Anterior cingulate cortex (tissue), 58 donors: ENCODE measurements at places on chromosomes 4 and X.
A peak's percentile ranks its signal among the peaks of the same experiment; 100 is the strongest.

- no peak for DNase-seq
These were observed 2.1 kb downstream of the MBNL3 start for GRCh38 chrX:132486599-132487178.

DNA sequence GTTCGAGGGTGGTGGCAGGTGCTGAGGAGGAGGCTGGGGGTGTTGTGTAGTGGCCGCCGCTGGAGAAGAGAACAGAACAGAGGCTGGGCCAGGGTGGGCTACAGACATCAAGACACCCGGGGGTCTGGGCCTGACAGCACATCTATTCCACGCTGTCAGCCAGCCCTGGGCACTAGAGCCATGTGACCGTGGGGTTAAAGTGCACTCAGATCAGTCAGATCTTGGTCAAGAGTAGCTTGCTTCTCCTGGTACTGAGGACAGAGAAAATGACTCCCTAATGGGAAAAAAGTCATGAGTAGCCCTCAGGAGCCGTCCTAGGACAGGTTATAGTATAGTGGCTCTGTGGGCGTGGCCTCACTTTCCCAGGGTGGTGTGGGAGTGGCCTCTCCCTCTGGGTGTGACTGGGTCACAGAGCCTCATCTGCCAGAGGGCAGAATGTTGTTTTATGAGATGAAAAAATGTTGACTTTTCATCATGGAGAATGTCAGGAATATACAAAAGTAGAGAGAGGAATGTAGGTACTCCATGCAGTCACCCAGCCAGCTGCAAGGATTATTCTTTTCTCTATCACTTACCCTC lies 19.4 kb downstream of the TRMT44 start:
- DNase-seq = no peak

- no peak for DNase-seq
These were observed 93.7 kb downstream of the C4orf33 start for GRCh38 chr4:129189630-129190029.

DNA sequence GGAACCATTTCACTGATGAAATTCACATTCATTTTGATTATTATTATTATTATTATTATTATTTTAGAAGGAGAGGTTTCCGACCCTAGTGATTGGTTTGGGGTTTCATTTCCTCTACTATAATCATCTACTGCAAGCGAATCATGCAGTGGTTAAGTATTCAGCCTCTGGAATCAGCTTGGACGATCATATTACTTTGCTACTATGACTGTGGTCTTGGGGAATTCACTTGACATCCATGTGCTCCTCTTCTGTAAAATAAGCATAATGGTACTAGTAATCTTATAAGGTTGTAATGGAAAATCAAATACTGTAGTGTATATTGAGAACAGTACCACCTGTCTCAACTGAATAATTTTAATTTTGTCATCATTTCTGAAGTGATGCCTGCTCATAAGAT lies 132.1 kb upstream of the SLC4A4 start:
- DNase-seq = no peak

DNA sequence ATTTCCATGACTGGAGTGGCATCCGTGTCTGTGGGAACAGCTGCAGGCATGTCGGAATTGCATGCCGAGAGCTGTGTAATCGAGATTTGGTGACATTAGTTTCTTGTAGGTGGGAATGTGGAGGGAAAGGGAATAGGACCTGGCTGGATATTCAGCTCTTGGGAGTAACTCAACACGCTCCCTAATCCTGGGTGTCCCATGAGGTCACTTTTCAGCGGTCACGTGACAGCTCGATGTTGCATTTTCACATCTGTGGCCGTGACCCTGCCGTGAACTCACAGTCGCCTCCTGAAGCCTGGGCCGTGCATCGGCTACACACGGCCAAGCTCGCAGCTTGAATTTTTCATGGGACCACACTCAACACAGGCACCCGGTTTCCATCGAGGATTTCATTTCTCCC lies 25.8 kb upstream of the PSAPL1 start:
- DNase-seq = no peak

DNA sequence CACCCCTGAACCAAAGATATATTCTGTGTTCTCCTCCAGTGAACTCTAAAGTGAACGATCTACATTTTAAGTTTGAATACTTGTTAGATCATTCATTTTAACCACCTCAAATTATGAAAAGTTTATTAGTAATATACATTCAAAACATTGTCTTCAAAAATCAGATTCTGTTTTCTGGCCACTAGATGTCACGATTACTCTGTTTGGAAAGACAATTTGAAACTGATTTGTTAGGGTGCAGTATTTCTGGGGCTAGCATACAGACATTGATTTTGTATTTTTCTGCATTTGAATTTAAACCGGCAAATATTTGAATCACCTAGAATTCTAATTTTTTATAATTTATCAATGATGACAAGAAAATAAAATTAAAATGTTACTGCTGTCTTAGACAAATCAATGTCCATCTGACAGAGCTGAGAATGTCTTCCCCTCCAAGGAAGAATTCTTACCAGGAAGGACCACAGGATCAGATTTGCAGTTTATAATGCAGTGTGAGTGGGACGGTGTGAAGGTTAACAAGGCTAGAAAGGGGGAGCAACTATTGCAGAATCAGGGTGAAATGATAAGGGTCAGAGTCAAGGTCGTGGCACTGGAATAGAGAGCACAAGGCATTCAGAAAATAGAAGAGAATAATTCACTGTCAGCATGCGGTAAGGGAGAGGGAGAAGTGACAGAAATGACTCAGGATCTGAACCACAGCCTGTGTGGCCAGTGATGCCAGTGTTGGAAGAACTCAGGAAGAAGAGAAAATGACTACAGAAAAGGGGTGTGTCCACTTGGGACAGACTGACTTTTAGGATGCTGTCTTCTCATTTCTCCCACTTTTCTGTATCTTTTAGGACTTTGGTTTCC lies 91.6 kb downstream of the ANXA10 start:
- no peak for DNase-seq

DNA sequence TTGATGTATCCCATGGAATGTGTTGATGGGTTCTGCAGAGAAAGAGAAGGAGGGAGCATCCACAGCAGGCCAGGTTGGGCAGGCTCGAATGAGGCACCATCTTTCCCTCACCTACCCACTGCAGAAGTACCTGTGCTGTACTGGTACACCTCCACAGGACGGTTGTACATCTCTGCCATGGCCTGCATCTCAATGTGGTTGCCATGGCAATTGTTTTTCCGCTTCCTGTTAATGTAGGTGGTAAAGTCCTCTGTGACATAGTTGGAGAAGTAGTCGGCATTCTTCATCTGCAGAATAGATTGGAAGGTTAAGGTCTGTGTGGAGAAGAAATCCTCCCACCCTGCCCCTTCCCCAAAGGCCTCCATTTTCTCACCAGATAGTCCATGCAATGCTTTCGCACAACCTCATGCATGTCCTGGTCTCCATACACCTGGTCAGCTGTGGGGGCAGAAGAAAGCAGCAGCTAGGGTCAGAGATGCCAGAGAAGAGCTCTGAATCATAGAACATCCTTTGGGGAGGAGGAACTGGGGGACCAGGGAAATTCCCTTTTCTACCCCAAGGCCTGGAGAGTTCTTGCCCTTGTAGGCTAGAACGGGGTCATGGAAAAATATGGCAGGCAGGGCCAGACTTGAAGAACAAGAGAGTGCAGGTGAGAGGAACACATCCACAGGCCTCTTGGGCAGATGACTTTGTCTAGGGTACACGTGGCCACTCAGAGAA lies 15.9 kb upstream of the PIM2 start:
- no peak for DNase-seq

GRCh38 chrX:23953908-23954269 lies 46.1 kb downstream of the CXorf58 start:
- no peak for DNase-seq

- no peak for DNase-seq
These were observed 41.9 kb downstream of the PLS3 start for GRCh38 chrX:115602729-115603389.

GRCh38 chr4:55736605-55737183 lies 82.9 kb upstream of the EXOC1L start:
- DNase-seq = no peak

DNA sequence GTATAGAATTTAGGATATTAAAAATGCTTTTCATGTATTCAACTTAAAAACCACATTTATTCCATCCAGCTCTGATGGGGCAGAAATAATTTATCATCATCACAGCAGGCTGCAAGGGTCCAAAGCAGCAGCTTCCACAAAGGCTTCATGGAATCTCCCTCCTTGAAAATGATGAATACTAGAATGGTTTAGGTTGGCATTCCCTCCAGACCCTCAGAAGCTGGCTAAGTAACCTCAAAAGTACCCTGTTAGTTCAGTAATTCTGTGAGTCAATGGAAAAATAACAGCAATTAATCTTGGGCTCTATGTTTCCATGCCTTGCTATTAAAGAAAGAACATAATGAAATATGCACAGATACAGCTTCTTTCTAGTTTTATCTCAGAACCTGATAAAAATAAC lies 594.9 kb upstream of the DIPK2B start:
- no peak for DNase-seq

- DNase-seq = no peak
These were observed 141.5 kb upstream of the RBPJ start for GRCh38 chr4:26179316-26179760.

- DNase-seq = no peak
These were observed 91.7 kb downstream of the CORIN start for GRCh38 chr4:47746122-47746521.

- DNase-seq = no peak
These were observed 269.9 kb downstream of the CBLL2 start for GRCh38 chrX:22542641-22543040.

DNA sequence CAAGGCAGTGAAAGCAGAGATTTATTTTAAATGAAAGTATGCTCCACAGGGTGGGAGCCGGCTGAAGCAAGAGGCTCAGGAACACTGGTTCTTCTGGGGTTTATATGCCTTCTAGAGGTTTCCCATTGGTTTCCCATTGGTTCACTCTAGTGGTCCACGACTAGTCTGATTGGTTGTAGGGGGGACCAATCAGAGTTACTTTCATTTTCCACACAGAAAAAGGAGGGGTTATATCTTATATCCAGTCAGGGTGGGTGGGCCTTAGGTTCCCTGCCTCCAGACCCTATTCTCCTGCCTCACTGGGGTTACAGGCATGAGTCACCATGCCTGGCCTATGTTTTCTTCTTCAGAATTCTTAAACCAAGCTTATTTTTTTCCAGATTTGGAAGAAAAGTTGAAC lies 101.6 kb downstream of the KLHL8 start:
- DNase-seq = no peak

DNA sequence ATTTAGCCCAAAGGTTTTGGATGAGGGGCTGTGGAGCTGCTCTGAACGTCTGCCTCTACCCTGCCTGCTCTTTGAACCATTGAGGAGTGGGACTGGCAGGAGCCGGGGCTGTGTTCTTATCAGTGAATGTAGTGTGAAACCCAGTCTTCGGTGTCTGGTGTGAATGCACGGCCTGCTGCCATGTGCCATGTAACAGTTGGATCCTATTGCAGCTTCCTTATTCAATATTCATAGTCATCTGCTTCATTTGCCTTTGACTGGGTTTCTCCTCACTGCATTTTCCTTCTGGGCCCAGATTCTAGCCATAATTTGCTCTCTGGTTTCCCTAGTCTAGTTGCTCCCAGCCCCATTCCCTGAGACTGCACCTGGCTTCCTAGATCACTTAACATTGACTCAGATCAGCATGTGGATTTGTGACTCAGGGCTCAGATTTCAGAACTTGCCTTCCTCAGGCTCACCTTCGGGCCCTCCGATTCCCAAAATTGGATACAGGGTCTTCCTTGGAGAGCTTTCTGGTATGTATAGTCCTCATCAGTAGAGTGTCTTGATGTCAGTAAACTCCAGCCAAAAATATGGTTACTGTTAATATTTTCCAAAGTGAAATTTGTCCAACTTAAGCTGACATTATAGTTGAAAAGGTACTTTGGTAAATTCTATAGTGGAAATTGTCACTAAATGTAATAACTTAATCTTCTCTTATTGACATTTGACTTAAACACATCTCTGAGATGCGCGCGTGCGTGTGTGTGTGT lies 94.0 kb upstream of the DDIT4L start:
- no peak for DNase-seq

GRCh38 chrX:108701633-108702032 lies 34.7 kb downstream of the IRS4 start:
- DNase-seq = no peak

GRCh38 chrX:53479301-53479700 lies 45.1 kb upstream of the HSD17B10 start:
- no peak for DNase-seq

- DNase-seq = no peak
These were observed 37.0 kb upstream of the NOCT start for GRCh38 chr4:138978600-138978999.

- DNase-seq = peak; percentile 20
These were observed 46.1 kb upstream of the CTSO start for GRCh38 chr4:155999725-156000124.

DNA sequence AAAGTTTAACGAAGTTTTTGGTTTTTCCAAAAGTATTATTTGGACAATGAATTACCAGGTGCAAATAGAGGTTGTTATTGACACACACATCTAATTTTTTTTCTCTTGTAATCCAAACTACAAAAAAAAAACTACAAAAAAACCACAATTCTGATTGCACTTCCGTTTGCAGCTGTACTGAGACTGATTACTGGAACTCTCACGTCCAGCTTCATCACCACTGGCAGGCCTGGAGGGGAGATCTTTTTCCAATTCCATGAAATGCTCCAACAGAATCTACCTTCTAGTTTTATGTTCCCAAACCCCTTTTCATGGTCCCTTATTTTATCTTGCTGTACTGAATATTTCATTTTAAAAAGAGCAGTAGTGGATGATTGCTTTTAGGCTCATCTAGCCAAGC lies 1118.3 kb downstream of the C4orf33 start:
- DNase-seq = no peak

DNA sequence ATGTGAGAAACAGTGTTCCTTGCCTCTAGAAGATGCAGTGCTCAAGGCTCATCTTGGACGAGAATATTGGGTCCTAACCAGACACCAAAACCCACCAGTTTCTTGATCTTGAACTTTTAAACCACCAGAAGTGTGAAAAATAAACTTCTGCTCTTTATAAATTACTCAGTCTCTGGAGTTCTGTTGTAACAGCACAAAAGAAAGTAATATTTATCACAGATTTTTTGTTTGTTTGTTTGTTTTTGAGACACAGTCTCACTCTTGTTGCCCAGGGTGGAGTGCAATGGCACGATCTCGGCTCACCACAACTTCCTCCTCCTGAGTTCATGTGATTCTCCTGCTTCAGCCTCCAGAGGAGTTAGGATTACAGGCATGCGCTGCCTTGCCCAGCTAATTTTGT lies 371.1 kb upstream of the NDST4 start:
- no peak for DNase-seq

DNA sequence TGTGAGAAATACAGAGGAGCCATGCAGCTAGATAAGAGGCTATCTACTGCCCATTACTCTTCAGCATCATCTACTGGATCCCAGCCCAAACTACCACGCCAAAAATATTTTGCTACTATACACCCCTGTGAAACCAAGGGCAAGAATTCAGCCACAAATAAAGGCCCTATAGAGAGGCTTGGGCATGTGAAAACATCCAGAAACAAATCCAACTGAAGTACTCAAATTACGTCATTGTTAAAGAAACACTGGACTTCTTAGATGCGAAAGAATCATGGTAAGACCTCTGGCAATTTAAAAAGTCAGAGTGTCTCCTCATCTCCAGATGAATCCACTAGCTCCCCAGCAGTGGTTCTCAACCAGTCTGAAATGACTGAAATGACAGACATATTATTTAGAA lies 12.8 kb downstream of the NDST3 start:
- DNase-seq = no peak

- no peak for DNase-seq
These were observed 2.0 kb downstream of the PDZD4 start for GRCh38 chrX:153828308-153828707.
